ENCODE measurements at places on chromosomes 7 and 10.

- DNase-seq: no peak
Measured at GRCh38 chr10:93478873-93479272, 3.3 kb downstream of the MYOF start.

DNA sequence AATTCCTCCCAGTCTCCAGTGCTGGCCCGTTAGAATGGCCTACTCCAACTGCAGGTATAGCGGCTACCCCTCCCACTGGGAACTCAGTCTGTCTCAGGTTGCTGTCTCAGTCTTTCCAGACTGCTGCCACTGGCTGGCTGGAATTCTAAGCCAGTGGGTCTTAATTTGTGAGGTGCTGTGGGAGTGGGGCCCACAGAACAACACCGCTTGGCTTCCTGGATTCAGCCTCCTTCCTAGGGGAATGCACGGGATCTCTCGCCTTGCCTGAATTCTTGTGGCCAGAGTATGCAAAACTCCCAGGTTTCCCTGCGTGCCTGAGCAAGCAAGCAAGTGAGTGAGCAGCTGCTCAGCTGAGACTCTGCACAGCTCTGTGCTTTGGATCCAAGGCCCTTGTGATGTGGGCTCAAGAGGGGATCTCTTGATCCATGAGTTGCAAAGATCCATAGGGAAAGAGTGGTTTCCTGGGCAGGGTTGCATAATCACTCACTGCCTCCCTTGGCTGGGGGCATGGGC lies 41.5 kb upstream of the GPR141 start:
- DNase-seq: no peak

DNA sequence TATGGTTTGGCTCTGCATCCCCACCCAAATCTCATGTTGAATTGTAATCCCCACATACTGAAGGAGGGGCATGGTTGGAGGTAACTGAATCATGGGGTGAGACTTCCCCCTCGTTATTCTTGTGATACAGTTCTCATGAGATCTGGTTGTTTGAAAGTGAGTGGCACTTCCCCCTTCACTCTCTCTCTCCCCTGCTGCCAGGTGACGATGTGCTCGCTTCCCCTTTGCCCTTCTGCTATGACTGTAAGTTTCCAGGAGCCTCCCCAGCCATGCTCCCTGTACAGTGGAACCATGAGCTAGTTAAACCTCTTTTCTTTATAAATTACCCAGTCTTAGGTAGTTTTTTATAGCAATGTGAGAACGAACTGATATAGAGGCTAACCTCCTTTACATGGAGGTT lies 16.6 kb downstream of the PLPP4 start:
- no peak for DNase-seq

DNA sequence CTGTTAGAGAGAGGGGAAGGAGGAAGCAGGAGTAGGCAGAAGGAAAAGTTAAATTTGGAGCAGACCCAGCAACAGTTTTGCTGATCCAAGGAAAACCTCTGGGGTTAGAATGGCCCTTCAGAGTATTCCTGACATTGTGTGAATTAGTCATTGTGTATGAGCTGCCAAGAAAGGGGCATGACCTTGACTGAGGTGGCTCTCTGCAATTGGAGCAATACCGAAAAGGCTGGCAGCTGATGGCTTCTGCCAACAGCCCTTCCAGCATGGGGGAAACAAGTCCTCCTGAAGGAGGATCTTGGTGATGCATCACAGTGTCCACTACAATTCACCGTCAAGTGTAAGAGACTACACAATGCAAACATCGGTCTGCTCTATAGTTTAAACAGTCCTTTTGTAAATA lies 20.6 kb upstream of the WASL start:
- DNase-seq: no peak

- DNase-seq: no peak
Measured at GRCh38 chr7:50330254-50330653, 25.7 kb downstream of the IKZF1 start.

- DNase-seq: no peak
Measured at GRCh38 chr10:59303018-59303417, 59.3 kb downstream of the FAM13C start.

DNA sequence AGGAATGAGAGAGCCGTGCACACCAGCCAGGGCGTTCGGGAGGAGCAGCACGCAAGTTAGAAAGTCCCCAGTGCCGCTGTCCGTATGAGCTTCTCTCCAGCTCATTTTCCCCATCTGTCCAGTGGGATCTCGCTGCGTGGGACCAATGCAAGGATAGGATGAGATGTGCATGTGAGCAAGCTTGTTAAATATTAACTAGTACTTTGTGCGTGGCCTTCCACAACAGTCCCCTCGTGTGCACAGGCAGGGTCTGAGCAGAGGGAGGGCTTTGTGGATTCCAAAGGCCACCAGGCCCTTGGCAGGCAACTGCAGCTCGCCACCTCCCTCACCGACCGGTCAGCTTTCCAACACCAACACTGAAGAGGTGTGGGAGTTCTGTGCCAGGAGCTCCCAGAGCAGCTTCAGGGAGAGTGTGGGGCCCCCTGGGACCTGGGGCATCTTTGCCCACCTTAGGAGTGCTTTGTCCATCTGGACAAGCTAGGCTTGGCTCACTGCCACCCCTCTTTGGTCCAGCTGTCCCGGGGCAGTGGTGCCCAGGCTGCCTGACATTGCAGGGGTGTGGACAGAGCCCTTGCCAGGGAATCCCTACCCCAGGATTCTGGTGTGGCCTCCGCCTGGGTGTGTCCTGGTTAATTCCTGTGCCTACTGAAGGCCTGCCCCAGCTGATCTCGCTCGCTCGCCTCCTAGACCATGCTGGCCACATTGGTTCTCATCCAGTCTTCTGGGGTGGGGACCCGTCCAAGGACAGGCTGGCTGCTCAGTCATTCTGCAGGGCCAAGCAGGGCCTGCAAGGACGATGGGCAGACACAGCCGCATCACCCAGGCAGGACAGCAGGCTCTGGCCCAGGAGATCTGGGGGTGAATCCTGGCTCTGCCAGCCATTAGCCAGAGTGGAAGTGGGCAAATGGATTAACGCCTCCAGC lies 5.3 kb downstream of the FAM20C start:
- no peak for DNase-seq

DNA sequence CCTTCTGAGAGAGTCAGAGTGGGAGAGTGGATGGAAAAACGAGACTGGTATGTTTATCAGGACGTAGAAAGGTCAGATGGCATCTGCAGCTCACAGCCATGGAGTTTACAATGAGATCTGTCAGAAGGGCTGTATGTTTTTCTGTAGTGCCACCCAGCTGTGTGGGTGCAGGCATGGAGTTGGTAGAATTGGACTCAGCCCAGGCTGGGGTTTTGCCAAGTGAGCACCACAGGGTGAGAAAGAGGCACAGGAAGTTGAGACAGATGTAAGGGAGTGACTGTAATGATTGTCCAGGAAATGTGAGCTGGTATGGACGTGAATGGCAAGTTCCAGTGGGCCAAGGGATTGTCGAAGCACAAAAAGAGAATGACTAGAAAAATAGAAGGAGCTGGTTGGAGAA lies 9.1 kb upstream of the ZYX start:
- DNase-seq: no peak

DNA sequence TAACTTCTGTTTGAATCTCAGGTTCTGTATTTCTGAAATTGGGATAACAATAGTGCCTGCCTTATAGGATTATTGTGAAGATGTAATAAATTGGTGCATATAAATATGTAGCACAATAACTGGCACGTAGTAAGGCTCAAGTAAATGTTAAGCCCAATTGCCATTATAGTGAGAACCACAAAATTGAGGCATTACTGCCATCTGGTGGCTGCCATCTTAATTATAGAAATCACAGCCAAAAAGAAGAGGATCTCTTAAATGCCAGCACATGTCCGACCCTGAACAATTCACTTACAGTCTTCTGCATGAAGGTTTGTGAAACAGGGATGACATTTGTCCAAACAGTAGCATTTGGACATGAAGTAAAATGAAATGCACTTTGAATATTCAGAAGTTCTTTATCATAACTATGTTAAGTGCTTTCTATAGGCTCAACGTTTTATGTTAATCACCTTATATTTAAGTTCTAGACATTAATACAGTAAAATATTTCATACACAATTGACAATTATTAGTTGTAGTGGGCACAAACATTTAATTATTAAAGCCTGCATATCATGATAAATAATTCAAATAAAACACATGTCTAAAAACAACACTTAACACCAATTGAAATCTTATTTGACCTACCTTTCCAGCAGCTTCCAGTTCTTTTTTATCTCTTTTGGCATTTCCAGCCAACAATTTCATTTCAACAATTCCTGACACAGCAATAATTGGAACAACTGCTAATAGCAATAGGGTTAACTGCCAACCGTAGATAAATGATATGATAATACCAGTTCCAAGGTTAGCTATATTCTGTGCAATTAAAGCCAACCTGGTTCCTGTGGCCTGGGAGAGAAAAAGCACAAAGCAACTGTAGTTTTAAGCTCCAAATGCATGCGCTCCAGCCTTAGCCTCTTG lies 58.5 kb downstream of the ABCB4 start:
- peak; percentile 13 for DNase-seq

GRCh38 chr7:33183504-33183903 lies 54.1 kb downstream of the BBS9 start:
- DNase-seq: no peak

DNA sequence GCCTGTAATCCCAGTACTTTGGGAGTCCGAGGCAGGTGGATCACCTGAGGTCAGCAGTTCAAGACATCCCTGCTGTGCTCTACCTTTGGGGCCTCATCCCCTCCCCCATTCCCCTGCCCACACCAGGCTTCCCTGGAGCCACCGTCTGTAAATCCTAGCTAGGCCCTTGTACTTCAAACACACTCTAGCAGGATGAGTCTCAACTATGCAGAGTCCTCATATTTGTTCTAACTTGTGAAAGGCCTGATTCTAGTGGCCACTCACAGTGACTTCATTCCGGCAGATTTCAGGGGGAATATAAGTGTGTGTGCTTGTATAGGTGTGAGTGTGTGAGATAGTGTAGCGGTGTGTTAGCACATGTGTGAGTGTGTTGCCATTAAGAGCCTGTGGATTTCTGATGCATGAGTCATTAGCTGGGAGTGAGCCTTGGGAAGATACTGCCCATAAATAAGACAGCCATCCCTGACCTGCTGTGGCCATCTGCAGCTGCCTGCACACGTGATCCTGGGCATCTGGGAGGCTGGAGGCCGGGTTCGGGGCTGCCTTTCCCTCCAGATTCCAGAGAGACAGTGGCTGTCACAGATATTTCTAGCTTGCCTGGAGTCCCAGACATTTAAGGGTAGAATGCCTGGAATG lies 1.7 kb upstream of the NEURL1 start:
- no peak for DNase-seq

GRCh38 chr10:125409756-125410155 lies 249.4 kb upstream of the CTBP2 start:
- no peak for DNase-seq

- DNase-seq: no peak
Measured at GRCh38 chr7:34026481-34027190, 121.3 kb downstream of the BMPER start.

DNA sequence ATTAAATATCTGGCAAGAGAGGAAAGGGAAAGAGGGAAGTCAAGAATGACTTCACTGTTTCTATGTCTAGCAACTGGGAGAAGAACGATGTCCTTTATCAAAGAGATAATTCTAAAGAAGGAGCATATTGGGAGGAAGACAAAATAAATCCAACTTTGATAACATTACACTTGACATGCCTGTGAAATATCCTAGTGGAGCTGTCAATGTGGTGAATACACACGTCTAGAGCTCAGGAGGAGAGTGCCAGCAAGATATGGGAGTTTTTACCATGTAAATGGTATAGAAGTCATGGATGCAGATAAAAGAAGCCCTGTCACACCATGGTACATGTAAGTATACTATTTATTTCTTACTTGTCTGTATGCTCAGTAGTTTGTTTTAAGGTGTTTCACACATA lies 356.7 kb downstream of the HPSE2 start:
- DNase-seq: no peak

- DNase-seq: peak; percentile 48
Measured at GRCh38 chr7:69624435-69625230, 26.4 kb downstream of the AUTS2 start.

- no peak for DNase-seq
Measured at GRCh38 chr10:43132867-43133787, 5.1 kb upstream of the CSGALNACT2 start.

- no peak for DNase-seq
Measured at GRCh38 chr7:51455086-51455485, 138.5 kb upstream of the COBL start.

Data from NCI-H524 treated with DMSO at 0.1 percent for 48 hours (cell line).